HCT116 (cell line): ENCODE measurements at places on chromosomes 5 and 9.

DNA sequence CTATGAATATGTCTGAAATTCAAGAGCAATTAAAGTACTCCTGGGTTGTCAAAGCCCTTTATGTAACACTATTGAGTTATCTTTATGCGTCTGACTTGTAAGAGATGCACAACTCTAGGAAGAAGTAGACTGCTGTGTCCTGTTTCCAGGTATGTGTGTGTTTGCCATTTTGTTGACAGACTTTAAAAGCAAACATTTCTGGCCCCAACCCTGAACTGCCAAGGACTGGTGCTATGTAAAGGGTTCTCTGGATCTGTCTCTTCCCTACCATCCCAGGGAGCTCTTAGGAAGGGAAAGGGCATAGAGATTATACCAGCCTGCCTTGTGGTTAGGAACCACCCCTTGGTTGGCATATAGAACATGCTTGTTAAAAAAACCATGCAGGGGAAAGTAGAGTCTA is 12.1 kb downstream of the SLC22A5 start:
- no peak for DNase-seq

- no peak for DNase-seq
Observed at GRCh38 chr9:131666029-131666428, 73.8 kb downstream of the RAPGEF1 start.

DNA sequence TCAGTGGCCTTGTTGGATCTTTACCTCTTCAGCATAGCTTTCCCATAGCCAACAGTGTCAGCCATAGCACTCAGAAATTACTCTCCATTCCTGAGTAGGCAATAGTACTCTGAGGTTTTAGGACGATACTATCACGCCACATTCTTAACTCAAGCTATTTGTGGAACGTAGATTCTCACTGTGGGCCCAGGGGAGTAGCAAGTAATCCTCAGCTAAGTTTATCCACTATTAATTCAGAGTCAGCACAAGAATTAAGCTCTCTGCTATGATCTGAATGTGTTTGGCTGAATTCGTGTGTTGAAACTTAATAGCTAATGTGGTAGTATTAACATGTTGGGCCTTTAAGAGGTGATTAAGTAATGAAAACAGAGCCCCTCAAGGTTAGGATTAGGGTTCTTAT is 858.8 kb upstream of the NUDT12 start:
- DNase-seq, result no peak

DNA sequence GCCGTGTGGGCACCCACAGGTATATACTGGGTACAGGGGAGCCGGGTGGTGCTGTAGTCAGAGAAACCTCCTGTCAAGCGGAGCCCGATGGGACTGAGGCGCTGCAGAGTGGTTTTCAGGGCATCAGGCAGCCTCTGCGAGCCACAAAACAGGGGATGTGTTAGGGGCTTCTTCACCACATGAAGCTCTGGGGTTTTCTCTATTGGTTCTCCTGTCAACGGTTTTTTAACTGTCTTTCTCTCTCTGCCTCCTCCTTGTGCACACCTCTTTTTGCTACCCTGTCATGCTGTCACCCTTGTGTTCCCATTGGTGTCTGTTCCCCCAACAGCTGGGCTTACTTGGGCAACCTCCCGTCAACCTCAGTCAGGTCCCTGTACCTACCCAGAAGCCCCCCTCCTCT is 19.9 kb downstream of the RALGPS1 start:
- DNase-seq, result no peak

DNA sequence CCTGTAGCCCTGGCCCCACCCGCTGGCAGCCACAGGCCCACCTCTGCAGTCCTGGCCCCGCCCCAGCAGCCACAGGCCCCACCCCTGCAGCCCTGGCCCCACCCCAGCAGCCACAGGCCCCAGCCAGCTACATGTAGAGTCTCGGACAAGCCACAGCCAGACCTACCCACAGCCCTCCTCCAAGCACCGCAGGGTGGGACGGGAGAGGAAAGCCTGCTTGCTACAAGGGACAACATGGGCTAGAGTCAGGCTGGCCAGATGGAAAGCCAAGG is 49.5 kb upstream of the SARDH start:
- no peak for DNase-seq

- DNase-seq, result no peak
Observed at GRCh38 chr9:109599711-109600110, 101.6 kb upstream of the PTPN3 start.

DNA sequence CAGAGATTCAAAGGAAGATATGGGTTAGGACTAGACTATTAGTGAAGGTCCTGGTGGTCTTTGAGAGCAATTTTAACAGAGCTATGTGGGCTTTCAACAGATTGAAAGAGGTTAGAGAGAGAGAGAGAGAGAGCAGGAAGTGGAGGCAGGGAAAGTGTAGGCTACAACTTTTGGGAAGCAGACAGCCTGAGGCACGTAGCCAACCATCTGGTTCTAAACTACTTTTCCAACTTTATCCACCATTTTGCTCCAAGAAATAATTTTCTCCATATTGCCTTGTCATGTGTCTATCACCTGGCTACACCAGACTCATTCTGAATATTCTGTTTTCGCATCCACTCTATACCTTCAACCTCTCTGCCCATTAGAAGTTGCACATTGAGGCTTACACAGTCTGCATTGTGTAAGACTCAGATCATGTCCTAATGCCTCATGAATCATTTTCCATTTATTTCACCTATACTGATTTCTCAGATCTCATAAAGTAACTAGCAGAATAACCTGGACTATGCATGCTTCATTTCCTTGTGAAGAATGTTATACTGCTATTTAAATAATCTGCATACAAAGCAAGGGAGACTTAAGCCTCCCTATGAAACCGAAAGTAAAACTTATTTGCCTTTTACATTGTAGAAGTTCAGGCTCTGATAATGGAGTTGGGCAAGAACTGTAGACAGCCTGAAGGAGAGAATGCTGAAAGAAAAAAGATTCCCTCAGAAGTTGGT is 235.6 kb downstream of the ELAVL2 start:
- no peak for DNase-seq

- no peak for DNase-seq
Observed at GRCh38 chr9:133304477-133305377, 29.7 kb upstream of the ABO start.

- DNase-seq, result peak; percentile 44
Observed at GRCh38 chr9:101485924-101486692, 47.5 kb upstream of the RNF20 start.
